H9 (cell line): ENCODE measurements at places on chromosomes 16 and 17.

DNA sequence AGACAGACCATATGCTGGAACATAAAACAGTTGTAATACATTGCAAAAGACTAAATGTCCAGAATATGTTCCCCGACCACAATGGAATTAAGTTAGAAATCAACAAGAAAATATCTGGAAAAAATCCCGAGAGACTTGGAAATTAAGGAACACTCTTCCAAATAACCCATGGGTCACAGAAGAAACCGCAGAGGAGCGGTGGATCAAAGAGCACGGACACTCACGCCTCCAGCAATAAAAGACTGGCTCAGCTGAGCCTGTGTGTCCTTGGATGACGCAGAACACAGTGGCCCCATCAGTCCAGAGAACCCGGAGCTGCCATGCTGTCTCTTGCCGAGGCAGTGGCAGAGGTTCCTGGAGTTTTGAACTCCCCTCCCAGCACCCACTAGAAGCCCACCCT lies 30.9 kb upstream of the FOXF1 start:
- peak overlapping the region; percentile 17; the same call in 1 of the 3 replicates for H3K4me3 ChIP-seq
- no peak overlapping the region for H3K27ac ChIP-seq
- no peaks in the 10 kb centered on the region for H3K4me1 ChIP-seq

DNA sequence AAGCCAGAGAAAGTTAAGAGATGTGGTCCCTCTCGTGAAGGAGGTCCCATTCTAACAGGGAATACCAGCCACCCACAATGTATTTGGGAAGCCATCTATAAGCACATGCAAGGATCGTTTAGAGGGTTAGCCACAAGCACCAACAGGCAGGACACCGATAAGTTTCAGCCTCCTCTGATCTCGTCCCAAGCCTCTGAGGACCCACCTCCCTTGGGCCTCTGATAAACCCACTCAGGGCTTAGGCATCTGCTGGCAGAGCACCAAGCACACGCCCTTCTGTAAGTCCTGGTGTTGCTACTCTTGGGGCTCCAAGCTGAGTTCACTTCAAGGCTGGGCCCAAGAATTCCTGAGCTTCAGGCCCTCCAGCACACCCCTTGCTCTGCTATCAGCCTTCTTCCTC lies 5.4 kb upstream of the PNPO start:
- H3K4me1 ChIP-seq: no peaks in the 10 kb centered on the region
- DNase-seq: no peak
- H3K36me3 ChIP-seq: peaks cover under 1% of the 10 kb centered on the region; the same call in 1 of the 2 replicates
- H3K27ac ChIP-seq: no peak overlapping the region
- H3K27me3 ChIP-seq: peaks cover 2% of the 10 kb centered on the region; the same call in 1 of the 2 replicates

DNA sequence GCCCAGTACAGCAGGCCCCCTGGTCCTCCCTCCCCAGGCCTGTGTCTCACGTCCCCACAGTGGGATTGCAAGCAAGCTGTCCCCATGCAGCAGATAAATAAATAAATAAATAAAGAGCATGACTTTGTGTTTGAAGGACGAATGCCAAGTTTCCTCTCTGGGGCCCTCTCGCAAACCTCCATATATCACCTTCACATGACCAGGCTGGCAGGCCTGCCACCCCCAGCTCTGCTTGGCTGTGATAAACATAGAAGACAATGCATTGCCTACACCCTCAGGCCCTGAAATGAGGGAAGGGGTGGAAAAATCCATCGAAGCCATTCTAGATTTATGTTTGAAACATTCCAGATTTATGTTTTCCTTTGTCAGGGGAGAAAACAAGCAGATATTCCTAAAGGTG lies 107.3 kb downstream of the CCT6B start:
- no peaks in the 10 kb centered on the region for H3K27me3 ChIP-seq
- no peak for DNase-seq
- no peaks in the 10 kb centered on the region for H3K36me3 ChIP-seq
- no peak overlapping the region for H3K4me3 ChIP-seq
- no peak overlapping the region for H3K27ac ChIP-seq
- H3K4me1 ChIP-seq: 0 out of 2 replicates have a peak, but pooled peaks cover 5% of the 10 kb centered on the region

GRCh38 chr16:31206776-31207175 lies 4.2 kb upstream of the PYCARD start:
- H3K27me3 ChIP-seq: no peaks in the 10 kb centered on the region
- no peaks in the 10 kb centered on the region for H3K4me1 ChIP-seq
- H3K36me3 ChIP-seq: no peaks in the 10 kb centered on the region
- H3K4me3 ChIP-seq: no peak overlapping the region
- DNase-seq: no peak

DNA sequence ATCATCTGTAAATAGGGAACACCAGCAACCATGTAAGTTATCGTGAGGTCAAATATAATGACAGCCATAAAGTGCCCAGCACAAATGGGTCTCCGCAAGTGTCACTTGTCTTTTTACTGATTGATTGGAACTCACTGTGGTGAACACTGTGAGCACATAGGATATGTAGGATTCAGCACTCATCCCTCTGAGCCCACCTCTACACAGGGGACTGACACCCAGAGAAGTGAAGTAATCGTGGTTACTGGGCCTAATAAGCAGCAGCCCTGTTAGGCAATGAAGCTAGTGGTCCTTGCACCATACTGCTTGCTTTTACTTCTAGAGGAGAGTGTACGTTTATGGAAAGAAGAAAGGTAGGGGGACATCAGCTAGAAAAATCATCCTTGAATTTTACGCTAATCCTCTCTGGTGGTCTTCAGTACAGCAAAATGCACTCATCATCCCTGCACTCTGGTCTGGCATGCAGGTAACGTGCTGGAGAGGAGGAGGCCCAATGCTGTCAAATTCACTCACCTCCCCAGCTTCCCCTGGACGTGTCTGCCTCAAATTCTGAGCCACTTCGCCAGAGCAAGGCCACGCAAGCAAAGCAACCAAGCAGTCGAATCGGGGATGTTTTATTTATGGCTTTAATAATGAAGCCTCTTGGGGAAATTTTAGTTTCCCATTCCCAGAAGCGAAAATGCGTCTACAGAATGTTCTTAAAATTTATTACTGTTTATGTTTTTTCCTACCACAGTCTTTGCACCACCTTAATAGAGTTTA lies 74.7 kb downstream of the YPEL2 start:
- no peaks in the 10 kb centered on the region; the same call in 2 of the 3 replicates for H3K36me3 ChIP-seq
- H3K4me1 ChIP-seq: peaks cover 2% of the 10 kb centered on the region; the same call in 1 of the 2 replicates
- H3K27me3 ChIP-seq: no peaks in the 10 kb centered on the region

GRCh38 chr17:30552994-30553566 lies 75.9 kb downstream of the GOSR1 start:
- H3K4me3 ChIP-seq: no peak overlapping the region
- no peaks in the 10 kb centered on the region for H3K27me3 ChIP-seq

- H3K36me3 ChIP-seq: no peaks in the 10 kb centered on the region
- H3K27ac ChIP-seq: no peak overlapping the region
- H3K4me3 ChIP-seq: no peak overlapping the region
- no peaks in the 10 kb centered on the region for H3K27me3 ChIP-seq
- H3K4me1 ChIP-seq: no peaks in the 10 kb centered on the region; the same call in 1 of the 2 replicates
- no peak for DNase-seq
These were observed 1025.2 kb downstream of the CDH11 start for GRCh38 chr16:64096689-64097088.

- DNase-seq: no peak
- H3K4me3 ChIP-seq: no peak overlapping the region
- peaks cover 67% of the 10 kb centered on the region for H3K36me3 ChIP-seq
- no peak overlapping the region for H3K27ac ChIP-seq
- no peaks in the 10 kb centered on the region for H3K4me1 ChIP-seq
- H3K27me3 ChIP-seq: no peaks in the 10 kb centered on the region
These were observed 3.7 kb downstream of the CCNF start for GRCh38 chr16:2432801-2433505.

DNA sequence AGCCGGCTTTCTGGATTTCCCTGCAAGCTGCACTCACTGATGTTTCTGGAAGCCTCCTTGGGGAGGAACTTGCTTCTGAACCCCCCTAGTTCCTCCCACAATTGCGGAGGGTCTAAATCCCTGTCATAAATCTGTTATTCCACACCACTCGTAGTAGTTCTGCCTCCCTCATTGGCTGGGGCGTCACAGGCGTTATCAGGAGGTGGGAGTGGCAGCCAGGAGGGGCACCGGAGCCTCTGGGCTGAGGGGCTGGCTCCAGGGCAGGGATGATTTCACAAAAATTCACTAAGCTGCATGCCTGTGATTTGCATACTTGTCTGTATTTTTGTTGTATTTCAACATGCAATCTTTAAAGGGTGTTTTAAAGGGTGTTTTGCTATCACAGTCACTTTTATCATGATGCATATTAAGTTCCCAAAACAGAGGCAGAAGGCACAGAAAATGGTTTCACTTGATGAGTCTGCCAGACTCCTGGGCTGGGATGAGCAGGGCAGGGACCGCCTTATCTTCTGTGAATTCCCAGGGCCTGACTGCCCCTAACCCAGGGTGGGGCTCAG lies 176.2 kb upstream of the FOXF1 start:
- H3K27ac ChIP-seq: no peak overlapping the region
- no peaks in the 10 kb centered on the region; the same call in 1 of the 2 replicates for H3K27me3 ChIP-seq
- H3K4me3 ChIP-seq: no peak overlapping the region
- H3K4me1 ChIP-seq: peaks cover 4% of the 10 kb centered on the region; the same call in 1 of the 2 replicates
- DNase-seq: peak; percentile 28

- H3K27me3 ChIP-seq: peaks cover 18% of the 10 kb centered on the region; the same call in 1 of the 2 replicates
- H3K36me3 ChIP-seq: no peaks in the 10 kb centered on the region
- no peak overlapping the region for H3K27ac ChIP-seq
- H3K4me1 ChIP-seq: no peaks in the 10 kb centered on the region
- no peak overlapping the region for H3K4me3 ChIP-seq
- DNase-seq: no peak
These were observed 1.6 kb downstream of the SCNN1B start for GRCh38 chr16:23303685-23304084.

DNA sequence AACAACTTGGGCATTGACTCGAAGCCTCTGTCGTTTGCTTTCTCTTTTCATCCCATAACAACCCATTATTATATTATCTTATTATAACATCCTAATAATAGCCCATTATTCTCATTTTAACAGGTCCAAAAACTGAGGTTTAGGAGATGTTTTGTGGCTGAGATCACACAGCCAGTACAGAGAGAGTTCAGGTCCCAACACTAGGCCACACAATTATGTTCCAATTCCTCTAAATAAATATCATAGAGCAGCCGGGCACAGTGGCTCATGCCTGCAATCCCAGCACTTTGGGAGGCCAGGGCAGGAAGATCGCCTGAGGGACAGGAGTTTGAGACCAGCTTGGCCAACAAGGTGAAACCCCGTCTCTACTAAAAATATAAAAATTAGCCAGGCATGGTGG lies 40.3 kb upstream of the KIFC3 start:
- H3K4me1 ChIP-seq: peaks cover 6% of the 10 kb centered on the region; the same call in 1 of the 2 replicates
- no peaks in the 10 kb centered on the region; the same call in 1 of the 2 replicates for H3K27me3 ChIP-seq
- no peak overlapping the region for H3K4me3 ChIP-seq
- no peak overlapping the region for H3K27ac ChIP-seq
- no peaks in the 10 kb centered on the region for H3K36me3 ChIP-seq

- no peaks in the 10 kb centered on the region; the same call in 1 of the 2 replicates for H3K4me1 ChIP-seq
- DNase-seq: no peak
- no peaks in the 10 kb centered on the region for H3K36me3 ChIP-seq
- no peaks in the 10 kb centered on the region for H3K27me3 ChIP-seq
These were observed 6.8 kb upstream of the ATP2C2 start for GRCh38 chr16:84361546-84361945.

DNA sequence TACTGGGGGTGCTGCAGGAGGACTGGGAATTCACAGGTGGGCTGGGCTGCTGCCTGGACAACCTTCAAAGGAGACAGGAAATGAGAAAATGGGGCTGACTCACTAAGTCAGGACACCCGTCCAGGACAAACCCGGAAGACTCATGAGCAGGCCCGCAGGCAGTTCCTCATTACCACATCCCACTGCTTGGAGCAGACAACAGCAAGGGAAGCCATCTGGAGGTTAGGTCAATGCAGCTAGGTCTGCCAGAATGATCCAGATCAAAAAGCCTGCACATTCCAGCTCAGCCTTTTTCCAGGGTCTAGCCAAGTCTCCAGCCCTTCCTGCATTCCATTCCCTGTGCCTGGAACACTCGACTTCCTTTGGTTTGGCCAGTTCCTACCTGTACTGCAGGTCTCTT lies 536.5 kb upstream of the CDH11 start:
- DNase-seq: no peak
- no peak overlapping the region for H3K4me3 ChIP-seq
- H3K27me3 ChIP-seq: no peaks in the 10 kb centered on the region

- H3K27ac ChIP-seq: no peak overlapping the region
- H3K27me3 ChIP-seq: no peaks in the 10 kb centered on the region; the same call in 1 of the 2 replicates
- no peaks in the 10 kb centered on the region for H3K36me3 ChIP-seq
- no peak for DNase-seq
These were observed 22.8 kb upstream of the IRX3 start for GRCh38 chr16:54309341-54309740.

- no peak for DNase-seq
- peaks cover 5% of the 10 kb centered on the region; the same call in 1 of the 3 replicates for H3K36me3 ChIP-seq
- no peaks in the 10 kb centered on the region for H3K4me1 ChIP-seq
- no peak overlapping the region for H3K27ac ChIP-seq
- no peak overlapping the region for H3K4me3 ChIP-seq
These were observed 16.7 kb downstream of the RPRML start for GRCh38 chr17:46962374-46962790.

GRCh38 chr17:81517339-81518112 lies 4.9 kb upstream of the ACTG1 start:
- H3K27me3 ChIP-seq: no peaks in the 10 kb centered on the region; the same call in 1 of the 2 replicates
- H3K27ac ChIP-seq: no peak overlapping the region
- peaks cover 4% of the 10 kb centered on the region; the same call in 1 of the 2 replicates for H3K4me1 ChIP-seq
- peak; percentile 70 for DNase-seq
